ENCODE measurements at places on chromosomes 1 and 21.

- DNase-seq, result no peak
Measured at GRCh38 chr21:46145840-46146691, 9.3 kb downstream of the FTCD start.

GRCh38 chr1:89285745-89286380 lies 13.2 kb upstream of the GBP5 start:
- no peak for DNase-seq

- no peak for DNase-seq
Measured at GRCh38 chr1:230754796-230755195, 7.6 kb downstream of the CAPN9 start.

DNA sequence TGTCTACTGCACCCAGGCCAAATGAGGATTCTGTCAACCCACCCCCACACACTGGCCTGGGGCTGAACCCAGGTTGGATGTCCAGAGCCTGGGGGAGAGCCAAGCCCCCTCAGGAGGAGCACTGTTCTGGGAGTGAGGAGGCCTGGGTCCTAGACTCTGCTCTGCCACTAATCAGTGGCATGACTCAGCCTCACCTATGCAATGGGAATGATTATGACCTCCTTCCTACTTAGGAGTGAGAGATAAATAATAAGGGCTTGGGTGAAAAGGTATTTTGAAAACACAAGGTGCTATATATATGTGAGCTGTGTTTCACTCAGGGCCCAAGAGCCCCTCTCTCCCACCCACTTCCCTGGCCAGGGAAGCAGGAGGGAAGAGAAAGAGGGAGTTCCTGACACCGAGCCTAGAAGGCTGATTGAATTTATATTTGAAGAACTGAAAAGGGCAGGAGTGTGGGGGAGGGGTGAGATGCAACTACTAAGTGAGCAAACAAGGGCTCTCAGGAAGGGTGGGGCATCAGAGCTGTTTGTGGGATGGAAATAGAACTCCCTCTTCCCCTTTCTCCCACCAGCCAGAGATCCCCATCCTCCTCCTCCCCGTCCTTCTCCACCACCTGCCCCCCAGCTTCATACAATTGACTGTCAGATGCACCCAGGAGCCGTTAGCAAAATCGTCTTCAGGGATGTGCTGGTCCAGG lies 8.2 kb downstream of the IGSF9 start:
- DNase-seq, result no peak

- DNase-seq, result no peak
Measured at GRCh38 chr1:165717918-165718515, 19.7 kb upstream of the ALDH9A1 start.

- DNase-seq, result no peak
Measured at GRCh38 chr1:64163970-64164369, 39.5 kb upstream of the UBE2U start.

- no peak for DNase-seq
Measured at GRCh38 chr1:238199325-238199724, 308.6 kb upstream of the ZP4 start.

- no peak for DNase-seq
Measured at GRCh38 chr1:167473761-167474160, 44.6 kb downstream of the CD247 start.

DNA sequence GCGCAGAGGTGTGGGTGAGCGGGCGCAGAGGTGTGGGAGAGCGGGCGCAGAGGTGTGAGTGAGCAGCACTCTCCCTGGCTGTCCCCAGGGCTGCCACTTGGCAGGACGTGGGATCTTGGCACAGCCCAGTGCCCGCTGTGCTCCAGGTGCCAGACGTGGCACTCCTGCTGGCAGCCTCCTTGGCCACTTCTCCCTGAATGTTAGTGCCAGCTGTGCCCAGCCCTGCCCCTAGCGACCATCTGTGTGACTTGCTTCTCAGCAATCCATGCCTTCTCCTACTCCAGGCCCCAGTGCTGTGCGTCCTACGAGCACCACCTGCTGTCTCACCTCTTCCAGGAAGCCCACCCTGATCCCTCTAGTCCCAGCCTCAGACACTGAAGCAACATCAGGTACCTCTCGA lies 30.5 kb downstream of the KRTAP10-1 start:
- DNase-seq, result no peak

- no peak for DNase-seq
Measured at GRCh38 chr1:209547626-209548025, 35.9 kb upstream of the CAMK1G start.

DNA sequence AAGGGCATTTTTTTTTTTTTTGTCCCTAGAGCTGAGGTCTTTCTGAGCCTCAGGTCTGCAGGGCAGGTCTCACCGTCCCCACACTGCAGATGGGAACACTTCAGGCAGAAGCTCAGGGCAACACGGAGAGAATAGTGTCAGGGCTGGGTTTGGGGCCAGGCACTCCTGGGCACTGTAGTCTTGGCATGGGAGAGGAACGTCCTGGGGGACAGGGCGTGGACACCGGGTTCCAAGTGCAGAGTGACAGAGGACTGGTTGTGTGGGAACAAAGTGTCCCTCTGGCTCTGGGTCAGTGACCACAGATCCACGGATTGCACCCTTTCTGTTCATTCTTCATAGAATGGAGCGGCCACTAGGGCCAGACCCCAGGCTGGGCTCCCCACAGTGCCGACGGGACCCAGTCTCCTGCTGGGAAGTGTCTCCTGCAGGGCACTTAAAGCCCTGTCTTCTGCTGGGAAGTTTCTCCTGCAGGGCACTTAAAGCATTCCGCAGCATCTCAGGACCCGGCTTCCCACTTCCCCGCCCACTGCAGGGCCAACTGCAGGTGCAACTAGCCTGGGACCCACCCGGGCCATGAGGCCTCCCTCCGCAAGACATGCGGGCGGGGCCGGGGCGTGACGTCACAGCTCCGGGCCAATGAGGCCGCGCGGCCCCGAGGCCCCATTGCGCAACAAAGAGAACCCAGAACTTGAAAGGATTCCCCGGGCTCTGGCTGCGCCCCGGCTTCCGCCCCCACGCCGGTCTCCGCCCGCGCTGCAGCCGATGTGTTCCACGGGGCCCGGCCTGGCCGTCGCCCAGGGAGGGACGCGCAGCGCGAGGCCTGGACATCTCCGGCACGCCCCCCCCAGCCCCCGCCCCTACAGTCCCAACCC lies 1.2 kb downstream of the GPR153 start:
- no peak for DNase-seq

DNA sequence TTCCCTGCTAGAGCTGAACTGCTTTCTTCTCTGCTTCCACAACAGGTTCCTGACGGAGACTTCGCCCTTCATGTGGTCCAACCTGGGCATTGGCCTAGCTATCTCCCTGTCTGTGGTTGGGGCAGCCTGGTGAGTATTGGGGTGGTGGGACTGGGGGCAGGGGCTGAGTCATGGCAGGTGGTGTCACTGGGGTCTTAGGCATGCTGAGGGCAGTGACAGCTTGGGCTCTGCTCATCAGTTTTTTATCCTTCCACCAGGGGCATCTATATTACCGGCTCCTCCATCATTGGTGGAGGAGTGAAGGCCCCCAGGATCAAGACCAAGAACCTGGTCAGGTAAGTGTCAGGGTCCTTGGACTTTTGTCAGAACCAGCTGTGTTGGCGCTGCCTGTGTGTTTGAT lies 1.3 kb downstream of the ATP6V0B start:
- DNase-seq, result no peak

DNA sequence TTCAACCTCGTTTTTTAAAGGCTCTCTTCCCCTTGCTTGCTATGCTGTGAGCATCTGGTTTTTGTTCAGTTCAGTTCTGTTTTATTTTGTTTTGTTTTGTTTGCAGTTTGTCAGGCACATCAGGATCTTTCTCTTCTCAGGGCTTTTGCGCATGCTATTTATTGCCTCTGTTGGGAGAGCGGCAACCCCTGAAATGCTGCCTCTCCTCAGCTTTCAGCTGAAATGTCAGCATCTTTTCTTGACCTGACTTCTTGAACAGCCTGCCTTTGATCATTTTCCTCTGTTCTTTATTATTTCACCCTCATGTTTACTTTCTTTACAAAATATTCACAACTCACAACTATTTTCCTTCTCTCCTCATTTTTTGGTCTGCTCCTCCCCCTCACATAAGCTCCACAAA lies 50.4 kb upstream of the RC3H1 start:
- DNase-seq, result no peak

DNA sequence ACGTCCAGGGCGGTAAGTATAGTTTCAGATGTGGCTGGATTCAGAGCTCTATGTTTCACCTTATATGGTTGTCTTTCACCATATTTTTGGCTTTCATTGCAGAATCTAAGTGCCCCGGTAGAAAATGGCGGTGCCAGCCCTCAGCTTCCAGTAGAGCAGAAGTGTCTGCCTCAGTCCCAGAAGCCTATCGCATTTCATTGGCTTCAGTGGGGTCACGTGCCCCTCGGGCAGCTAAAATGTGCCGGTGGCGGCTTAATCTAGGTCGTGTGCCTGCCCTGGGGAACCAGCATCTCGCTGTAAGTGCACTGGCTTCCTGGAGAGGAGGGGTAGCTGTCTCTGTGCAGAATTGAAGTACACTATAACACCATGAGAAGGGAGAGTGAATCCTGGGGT lies 107.4 kb upstream of the MAGI3 start:
- DNase-seq, result no peak

DNA sequence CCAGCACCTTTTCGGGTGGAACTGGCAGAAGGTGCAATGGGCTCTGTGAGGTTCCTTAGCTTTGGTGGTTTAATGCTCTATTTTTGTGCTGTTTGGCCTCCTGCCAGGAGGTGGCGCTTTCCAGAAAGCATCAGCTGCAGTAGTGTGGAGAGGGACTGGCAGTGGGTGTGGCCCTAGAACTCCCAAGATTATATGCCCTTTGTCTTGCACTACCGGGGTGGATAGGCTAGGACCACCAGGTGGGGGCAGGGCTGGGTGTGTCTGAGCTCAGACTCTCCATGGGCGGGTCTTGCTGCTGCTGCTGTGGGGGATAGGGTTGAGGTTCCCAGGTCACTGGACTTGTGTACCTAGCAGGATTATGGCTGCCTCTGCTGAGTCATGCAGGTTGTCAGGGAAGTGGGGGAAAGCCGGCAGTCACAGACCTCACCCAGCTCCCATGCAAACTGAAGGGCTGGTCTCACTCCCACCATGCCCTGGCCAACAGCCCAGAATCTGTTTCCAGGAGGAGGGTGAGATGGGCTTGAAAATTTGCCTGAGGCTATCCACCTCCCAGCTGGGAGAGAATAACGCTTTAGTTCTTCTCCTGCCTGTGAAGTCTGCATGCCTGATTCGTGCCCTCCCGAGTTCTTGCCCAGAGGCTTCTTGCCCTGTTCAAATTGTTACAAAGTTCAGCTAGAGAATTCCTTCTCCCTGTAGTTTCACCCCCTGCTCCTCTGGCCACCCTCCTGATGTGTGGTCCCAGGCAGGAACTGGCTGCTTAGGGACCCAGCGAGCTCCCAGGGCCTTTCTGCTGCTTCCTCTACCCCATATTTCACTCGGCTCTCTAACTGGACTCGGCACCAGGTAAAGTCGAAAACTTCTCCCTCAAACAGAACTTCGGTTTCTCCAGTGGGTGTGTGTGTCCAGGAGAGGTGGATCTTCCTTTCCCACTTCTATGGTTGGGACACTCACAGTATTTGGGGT lies 76.5 kb upstream of the BTG3 start:
- DNase-seq, result no peak

- DNase-seq, result no peak
Measured at GRCh38 chr21:35096959-35097358, 47.9 kb upstream of the RUNX1 start.

DNA sequence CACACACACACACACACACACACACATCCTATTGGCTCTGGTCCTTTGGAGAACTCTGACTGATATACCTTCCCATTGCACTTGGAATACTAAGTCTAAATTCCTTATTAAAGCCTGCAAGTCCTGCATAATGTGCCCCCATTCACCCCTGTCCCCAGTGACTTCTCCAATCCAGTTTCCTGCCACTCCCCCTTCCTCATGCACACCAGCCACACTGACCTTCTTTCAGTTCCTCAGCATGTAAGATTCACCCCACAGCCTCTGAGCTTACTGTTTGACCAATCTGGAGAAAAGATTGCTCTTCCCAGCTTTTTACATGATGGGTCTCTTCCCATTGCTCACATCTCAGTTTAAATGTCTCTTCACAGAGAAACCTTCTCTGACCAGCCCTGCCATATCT lies 146.6 kb downstream of the TBX15 start:
- DNase-seq, result no peak

DNA sequence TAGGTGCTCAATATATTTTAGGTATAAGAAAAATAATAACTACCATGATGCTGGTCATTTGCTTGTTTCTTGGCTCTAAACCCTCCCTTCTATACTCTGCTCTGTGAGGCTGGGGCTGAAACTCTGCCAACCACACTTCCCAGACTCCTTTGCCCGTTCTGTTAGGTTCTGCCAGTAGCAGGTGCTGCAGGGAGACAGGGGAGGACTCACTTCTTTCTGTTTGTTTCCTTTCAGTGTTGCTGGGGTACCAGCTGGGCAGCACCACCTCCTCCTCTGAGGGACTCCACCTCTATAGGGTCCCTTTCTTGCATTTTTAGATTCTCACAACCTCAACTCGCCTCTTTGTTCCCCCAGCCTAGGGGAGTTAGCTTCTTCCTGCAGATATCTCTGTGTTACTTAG lies 17.0 kb upstream of the SH2D2A start:
- no peak for DNase-seq

GRCh38 chr1:212618466-212619210 lies 10.1 kb downstream of the ATF3 start:
- no peak for DNase-seq

DNA sequence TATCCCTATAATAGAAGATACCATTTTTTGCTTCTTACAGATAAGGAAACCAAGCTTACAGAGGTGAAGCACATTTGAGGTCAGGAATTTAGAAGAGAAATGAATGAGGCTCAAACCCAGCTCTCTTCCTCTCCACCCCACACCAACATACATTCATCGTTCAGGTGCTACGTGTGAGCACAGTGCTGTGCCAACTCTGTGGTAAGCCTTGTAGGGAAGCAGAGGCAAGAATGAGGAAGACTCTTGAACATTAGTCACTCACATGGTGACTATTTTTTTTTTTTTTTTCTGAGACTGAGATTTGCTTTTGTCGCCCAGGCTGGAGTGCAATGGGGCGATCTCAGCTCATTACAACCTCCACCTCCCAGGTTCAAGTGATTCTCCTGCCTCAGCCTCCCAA lies 314.0 kb downstream of the NTNG1 start:
- DNase-seq, result no peak

- no peak for DNase-seq
Measured at GRCh38 chr1:170267317-170267716, 121.6 kb downstream of the NTMT2 start.

DNA sequence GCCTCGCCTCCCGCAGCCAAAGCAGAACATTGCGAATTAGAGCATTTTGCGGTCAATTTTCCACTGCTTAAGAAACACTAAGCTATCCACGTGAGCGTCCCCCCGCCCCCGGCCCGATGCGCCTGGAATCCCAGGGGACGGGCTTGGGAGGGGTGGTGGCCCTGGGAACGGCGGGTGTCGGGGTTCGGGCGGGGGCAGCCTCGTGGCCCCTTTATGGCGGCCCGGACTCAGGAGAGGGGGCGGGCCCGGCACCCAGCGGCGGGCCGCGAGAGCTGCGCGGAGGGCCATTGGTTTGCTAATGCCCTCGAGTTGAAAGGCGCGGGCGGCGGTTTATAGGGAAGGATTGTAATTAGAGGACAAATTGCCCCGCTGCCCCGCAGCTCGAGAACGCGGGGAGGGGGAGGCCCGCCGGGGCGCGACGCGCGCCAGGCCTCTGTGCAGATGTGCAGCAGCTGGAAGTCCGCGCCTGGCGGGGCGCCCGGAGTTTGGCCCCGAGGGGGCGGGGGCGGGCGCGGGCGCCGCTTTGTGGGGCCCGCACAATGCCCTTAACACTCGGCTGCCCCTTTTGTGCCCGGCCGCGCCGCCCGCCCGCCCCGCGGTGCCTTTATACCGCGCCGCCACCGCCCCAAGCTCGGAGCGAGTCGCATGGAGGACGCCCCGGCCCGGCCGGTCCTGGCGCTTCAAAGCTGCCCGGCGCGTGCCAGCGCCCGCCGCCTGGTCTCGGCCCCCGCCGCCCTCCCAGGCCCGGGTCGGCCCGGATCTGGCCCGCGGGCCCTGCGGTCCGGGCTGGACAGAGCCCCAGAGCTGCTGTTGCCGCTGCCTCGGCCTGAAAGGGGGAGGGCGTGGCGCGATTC lies 1.9 kb upstream of the HES3 start:
- DNase-seq, result no peak
